ENCODE measurements at places on chromosomes 6 and 20.

GRCh38 chr20:15406072-15406471 lies 1068.7 kb upstream of the FLRT3 start:
- no peak for DNase-seq

GRCh38 chr6:160013987-160014868 lies 45.3 kb downstream of the IGF2R start:
- DNase-seq, result no peak

- peak; percentile 47 for DNase-seq
Observed at GRCh38 chr6:163709693-163710092, 295.2 kb downstream of the QKI start.

- no peak for DNase-seq
Observed at GRCh38 chr6:35168461-35168861, 27.3 kb upstream of the TCP11 start.

DNA sequence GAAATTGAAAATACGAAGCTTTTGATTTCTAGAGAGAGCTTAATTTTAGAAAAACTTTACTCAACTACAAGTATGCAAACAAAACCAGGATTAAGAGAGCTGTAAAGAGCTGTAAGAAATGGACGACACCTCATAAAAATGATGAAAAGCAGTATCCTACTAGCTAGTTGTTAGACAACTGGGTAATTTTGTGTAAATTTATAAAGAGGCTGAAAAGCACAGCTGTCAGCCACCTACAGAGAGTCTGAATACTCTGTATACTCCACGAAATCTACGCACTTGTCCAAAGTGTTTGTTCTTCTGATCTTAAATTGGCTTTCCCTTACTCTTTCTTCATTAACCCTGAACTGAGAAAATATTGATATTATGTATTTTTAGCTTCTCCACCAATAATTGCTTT lies 808.4 kb upstream of the EPHA7 start:
- no peak for DNase-seq

- DNase-seq, result no peak
Observed at GRCh38 chr20:23926944-23927872, 47.7 kb upstream of the CST5 start.

GRCh38 chr6:167706313-167707109 lies 120.2 kb upstream of the AFDN start:
- DNase-seq, result no peak

DNA sequence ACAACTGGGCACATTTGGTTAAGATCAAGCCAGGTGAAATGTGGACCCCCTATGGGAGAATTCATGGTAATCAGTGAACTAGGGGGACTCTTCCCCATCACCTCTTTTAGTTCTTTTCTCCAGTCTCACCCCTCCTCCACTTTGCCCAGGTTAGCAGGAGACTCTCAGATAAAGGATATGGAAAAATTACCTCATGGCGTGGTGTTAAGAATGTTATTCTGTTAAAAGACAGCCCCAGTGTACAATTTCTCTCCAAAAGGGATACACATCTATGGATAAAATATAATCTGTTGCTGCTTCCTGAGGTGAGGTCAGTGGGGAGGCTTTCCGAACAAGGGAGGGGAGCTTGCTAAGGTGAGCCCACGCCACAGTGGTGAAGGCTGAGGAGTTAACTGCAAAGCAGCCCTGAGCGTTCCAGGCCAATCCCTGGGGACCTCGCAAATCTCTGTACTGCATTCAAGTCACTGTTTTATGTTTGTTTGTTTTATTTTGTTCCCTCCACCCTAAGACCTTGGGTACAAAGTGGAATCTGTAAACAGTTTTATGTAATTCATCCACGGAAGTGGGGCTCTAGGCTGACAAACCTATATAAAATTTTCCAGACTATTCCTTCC lies 52.0 kb downstream of the ADGRF1 start:
- DNase-seq, result peak; percentile 23

DNA sequence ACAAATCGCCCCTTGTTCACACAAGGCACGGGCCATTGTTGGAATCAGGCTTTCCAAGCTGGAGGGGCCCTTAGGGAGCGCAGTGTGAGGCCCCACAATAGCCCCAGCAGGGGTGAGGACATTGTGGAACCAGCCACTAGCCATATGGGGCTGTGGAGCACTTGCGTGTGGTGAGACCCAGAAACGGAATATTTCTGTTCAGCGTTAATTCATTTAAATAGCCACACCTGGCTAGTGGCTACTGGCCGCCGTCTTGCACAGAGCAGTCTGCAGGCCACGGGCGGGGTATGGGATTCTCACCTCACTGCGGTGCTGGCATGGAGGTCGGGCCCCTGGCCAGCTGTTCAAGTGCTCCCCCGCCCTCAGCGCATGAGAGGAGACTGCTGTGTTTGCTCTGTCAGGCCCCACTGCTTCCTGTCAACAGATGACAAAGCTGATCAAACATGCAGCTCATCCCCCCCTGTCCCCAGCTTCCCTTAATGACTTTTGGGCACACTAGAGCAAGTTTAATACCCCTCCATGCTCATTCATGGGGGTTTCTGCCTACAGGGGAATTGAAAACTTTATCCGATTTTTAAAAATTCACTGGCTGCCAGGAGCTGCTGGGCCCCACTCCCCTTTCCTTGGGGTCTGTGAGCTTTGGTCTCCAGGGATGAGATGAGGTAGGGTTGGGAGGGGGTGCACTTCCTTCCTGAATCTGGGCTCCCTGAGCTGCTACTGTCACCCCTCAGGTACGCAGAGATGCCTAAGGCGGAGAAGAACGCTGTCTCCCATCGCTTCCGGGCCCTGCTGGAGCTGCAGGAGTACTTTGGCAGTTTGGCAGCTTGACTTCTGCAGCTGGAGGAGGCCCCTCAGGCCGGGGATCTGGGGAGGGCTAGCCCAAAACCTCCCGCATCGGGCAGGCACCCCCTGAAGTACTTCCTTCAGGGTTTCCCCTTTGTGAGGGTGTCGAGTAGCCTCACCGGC lies 13.6 kb downstream of the ITPA start:
- DNase-seq, result peak; percentile 70

- DNase-seq, result no peak
Observed at GRCh38 chr6:127737009-127737486, 160.1 kb downstream of the C6orf58 start.

- DNase-seq, result no peak
Observed at GRCh38 chr6:165986914-165987482, 180.7 kb downstream of the TBXT start.

- DNase-seq, result no peak
Observed at GRCh38 chr6:106099235-106099537, 13.1 kb downstream of the PRDM1 start.

Data from left ventricle myocardium inferior (tissue), 1 donor.